ENCODE measurements at places on chromosomes 4 and X. TPM values are rescaled to one million over a fixed set of nuclear protein-coding genes. Genes with fewer than 3 reads are reported as not detected.

The STOX2 gene
- 0.49 TPM for total RNA-seq

The FRMPD4 gene
- total RNA-seq, result 0.24 TPM

The TEC gene
- total RNA-seq, result 2.4 TPM

The DCLK2 gene
- total RNA-seq, result 10.9 TPM

The NEUROG2 gene
- total RNA-seq, result not detected

The CSAG3 gene
- not detected for total RNA-seq

The PLXNA3 gene
- 23.8 TPM for total RNA-seq

The XPNPEP2 gene
- total RNA-seq, result 9.9 TPM

The CFAP299 gene
- 1.6 TPM for total RNA-seq

The CFAP47 gene
- not detected for total RNA-seq

The SULT1B1 gene
- total RNA-seq, result under 0.01 TPM

The GLRA2 gene
- total RNA-seq, result not detected

The LDB2 gene
- total RNA-seq, result 16.6 TPM

The RAP2C gene
- total RNA-seq, result 26.2 TPM

The TRPC5OS gene
- not detected for total RNA-seq

The CDS1 gene
- under 0.01 TPM for total RNA-seq

The ARSD gene
- 30.4 TPM for total RNA-seq

The LARP1B gene
- 22.1 TPM for total RNA-seq

The POLA1 gene
- total RNA-seq, result 11.4 TPM

The SPANXA1 gene
- not detected for total RNA-seq

The GPR82 gene
- total RNA-seq, result not detected

The JCHAIN gene
- total RNA-seq, result 2.4 TPM

The TRO gene
- 21.0 TPM for total RNA-seq

The GYPA gene
- not detected for total RNA-seq

The VEGFC gene
- total RNA-seq, result 24.7 TPM

The SHROOM4 gene
- 2.2 TPM for total RNA-seq

The PPP1R2C gene
- total RNA-seq, result not detected

The EGFL6 gene
- total RNA-seq, result 0.24 TPM

The ADH1A gene
- not detected for total RNA-seq

The CT45A1 gene
- not detected for total RNA-seq

The HSFX3 gene
- total RNA-seq, result not detected

The GABRA4 gene
- total RNA-seq, result not detected

The STATH gene
- total RNA-seq, result not detected

The ELF4 gene
- total RNA-seq, result 21.1 TPM

The HERC5 gene
- total RNA-seq, result 4.7 TPM

The SPON2 gene
- 238 TPM for total RNA-seq

The RAB33A gene
- 0.49 TPM for total RNA-seq

The ATP8A1 gene
- 1.5 TPM for total RNA-seq

The INTU gene
- total RNA-seq, result 13.1 TPM

The PDE5A gene
- total RNA-seq, result 9.0 TPM

The EPHA5 gene
- 3.7 TPM for total RNA-seq

The DNAAF6 gene
- not detected for total RNA-seq

The SLC10A7 gene
- total RNA-seq, result 17.0 TPM

The GAGE13 gene
- not detected for total RNA-seq

The RELL1 gene
- total RNA-seq, result 79.1 TPM

The CCDC110 gene
- not detected for total RNA-seq

The POLN gene
- 3.2 TPM for total RNA-seq

The PCDH7 gene
- total RNA-seq, result 18.7 TPM

The TCEAL7 gene
- total RNA-seq, result 23.6 TPM

The GYG2 gene
- total RNA-seq, result 0.61 TPM

The P2RY4 gene
- not detected for total RNA-seq

All from hair follicle dermal papilla cell (primary cell).